Cardiac muscle cell (in vitro differentiated cells and primary cell): ENCODE measurements at places on chromosomes 13 and 19. TPM values are rescaled to one million over a fixed set of nuclear protein-coding genes. Genes with fewer than 3 reads are reported as not detected.

The PLK5 gene
- 0.04 and 1.2 TPM in 2 replicates for total RNA-seq

The NTF4 gene
- total RNA-seq, result 11.8 TPM in 2 replicates

The TMEM255B gene
- 0.46 TPM in 1 of 2 replicates, not detected in the other for total RNA-seq

The VSTM2B gene
- 0.39 TPM in 1 of 2 replicates, not detected in the other for total RNA-seq

The KLK14 gene
- 0.24 TPM in 1 of 2 replicates, not detected in the other for total RNA-seq

The C19orf33 gene
- total RNA-seq, result 0.49 and 0.77 TPM in 2 replicates

The AMER2 gene
- under 0.01 and 0.09 TPM in 2 replicates for total RNA-seq
